ENCODE measurements at places on chromosomes 6 and 20. TPM values are rescaled to one million over a fixed set of nuclear protein-coding genes. Genes with fewer than 3 reads are reported as not detected.
A peak's percentile ranks its signal among the peaks of the same experiment; 100 is the strongest.

B3GAT2 gene
- total RNA-seq, result 0.08 TPM

EDN1 gene
- total RNA-seq, result 8.3 TPM

LATS1 gene
- total RNA-seq, result 25.3 TPM

GRCh38 chr6:170155464-170156196 is 135.2 kb downstream of the DLL1 start:
- no peak for DNase-seq

- DNase-seq, result no peak
These were observed 96.3 kb downstream of the FHL5 start for GRCh38 chr6:96659084-96659845.

DNA sequence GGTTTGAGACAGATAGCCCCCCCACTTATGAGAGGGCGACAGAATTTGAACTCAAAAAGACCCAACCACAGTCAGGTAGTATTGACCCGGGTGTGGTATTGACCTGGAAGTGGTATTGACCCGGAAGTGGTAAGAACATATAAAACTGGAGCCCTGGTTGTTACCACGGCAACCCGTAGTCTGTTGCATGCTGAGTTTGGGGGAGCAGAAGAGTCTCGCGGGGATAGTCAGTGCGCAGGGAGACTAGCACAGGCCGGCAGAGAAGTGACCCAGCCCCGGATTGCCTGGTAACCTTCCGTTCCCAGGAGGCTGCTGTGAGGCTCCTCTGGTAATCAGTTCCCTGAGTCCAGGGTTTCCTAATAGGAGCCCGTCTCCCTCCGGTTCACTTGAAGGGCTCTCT is 96.2 kb downstream of the SNX5 start:
- no peak for DNase-seq

GRCh38 chr6:24408719-24409410 is 6.1 kb downstream of the MRS2 start:
- no peak for DNase-seq

- DNase-seq, result peak; percentile 79
These were observed 113.8 kb downstream of the TAF4 start for GRCh38 chr20:61951695-61952533.

- no peak for DNase-seq
These were observed 129.7 kb downstream of the SNX5 start for GRCh38 chr20:17838921-17839320.

DNA sequence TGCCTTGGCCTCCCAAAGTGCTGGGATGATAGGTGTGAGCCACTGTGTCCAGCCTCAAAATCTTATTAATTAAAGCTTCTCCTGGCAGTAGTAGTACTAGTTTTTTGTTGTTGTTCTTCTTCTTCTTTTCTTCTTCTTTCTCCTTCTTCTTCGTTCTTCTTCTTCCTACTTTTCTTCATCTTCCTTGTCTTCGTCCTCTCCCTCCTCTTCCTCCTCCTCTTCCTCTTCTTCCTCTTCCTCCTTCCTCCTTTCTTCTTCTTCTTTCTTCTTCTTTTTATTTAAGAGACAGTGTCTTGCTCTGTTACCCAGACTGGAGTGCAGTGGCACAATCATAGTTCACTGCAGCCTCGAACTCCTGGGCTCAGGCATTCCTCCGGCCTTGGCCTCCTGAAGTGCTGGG is 17.2 kb upstream of the DEK start:
- DNase-seq, result no peak

- no peak for DNase-seq
These were observed 309.7 kb downstream of the SLC35F1 start for GRCh38 chr6:118216751-118217150.

DNA sequence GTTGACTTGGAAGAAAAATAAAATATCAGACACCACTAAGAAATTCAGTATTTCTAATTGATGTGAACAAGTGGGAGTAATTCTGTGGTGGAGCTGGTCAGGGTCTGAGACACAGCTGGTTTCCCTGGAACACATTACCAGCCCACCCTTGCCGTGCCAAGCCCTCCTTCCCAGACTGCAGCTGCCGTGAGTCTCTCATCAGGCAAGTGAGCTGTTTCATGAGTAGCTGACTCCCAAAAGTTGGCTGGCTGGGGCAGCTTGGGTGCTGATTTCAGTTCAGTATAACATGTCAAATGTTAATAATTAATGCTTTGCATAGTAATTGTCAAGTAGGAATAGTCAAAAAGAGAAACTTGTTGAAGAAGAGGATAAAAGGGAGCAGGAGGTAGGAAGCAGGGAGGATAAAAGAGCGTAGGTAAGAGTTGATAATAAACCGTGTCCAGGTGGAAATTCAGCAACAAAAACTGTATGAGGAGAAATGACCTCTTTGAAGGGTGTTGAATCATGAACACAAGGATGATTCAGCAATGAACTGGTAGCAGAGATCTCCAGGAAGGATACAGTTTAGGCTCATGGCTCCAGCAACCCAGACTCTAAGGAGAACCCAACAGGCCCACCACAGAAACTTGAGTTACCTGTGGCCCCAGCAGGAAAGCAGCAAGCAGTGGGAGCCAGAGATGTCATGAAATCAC is 110.9 kb upstream of the SSTR4 start:
- no peak for DNase-seq

DNA sequence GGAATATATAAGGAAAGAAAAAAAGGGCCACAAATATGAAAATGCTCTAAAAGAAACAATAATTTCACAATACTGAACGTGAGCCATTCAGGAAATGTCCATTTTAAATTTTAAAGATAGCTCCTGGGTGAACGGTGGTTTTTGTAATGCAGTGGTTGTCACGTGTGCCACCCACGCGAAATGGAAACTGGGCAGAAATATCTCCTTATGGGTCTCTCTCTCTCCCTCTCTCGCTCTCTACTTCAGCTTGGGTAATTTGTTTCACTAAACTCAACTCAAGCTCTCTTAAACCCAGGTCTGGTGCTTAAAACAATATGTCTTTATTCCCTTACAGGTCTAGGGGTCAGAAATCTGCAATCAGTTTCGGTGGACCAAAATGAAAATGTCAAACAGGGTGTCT is 150.8 kb downstream of the OR2B2 start:
- DNase-seq, result no peak

- no peak for DNase-seq
These were observed 6.0 kb upstream of the PRL start for GRCh38 chr6:22302838-22303237.

- no peak for DNase-seq
These were observed 87.0 kb downstream of the DHX35 start for GRCh38 chr20:39049148-39049547.

DNA sequence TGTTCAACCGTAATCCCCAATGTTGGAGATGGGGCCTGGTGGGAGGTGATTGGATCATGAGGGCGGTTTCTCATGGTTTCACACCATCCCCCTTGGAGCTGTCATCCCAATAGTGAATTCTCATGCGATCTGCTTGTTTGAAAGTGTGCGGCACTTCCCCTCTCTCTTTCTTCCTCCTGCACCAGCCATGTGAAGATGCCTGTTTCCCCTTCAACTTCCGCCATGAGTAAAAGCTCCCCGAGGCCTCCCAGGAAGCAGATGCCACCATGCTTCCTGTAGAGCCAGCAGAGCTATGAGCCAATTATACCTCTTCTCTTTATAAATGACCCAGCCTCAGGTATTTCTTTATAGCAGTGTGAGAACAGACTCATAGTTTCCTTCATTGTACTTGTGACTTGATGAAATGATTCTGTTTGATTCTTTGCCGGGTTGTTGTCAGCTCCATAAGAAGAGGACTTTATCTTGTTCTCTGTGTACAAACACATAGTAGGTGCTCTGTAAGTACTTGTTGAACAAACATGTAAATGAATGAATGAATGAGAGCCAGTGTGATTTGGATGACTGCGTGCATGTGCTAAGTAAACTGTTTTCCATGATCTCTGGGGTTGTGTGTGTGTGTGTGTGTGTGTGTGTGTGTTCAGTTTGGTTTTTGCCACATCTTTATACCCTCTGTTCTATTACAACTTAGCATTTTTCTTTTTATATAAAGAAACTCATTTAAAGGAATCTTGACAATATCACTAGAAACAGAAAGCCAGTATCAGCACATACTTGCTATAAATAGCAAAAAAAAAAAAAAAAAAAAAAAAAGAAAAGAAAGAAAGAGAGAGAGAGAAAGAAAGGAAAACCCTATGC is 22.5 kb upstream of the PTGIS start:
- DNase-seq, result no peak

- DNase-seq, result no peak
These were observed 22.3 kb upstream of the THEMIS start for GRCh38 chr6:127923135-127923534.

- DNase-seq, result no peak
These were observed 317.0 kb downstream of the ZFAND3 start for GRCh38 chr6:38136547-38136946.

GRCh38 chr20:49496553-49497397 is 14.3 kb upstream of the KCNB1 start:
- DNase-seq, result no peak

GRCh38 chr6:33211136-33211535 is 2.8 kb downstream of the RING1 start:
- no peak for DNase-seq

DNA sequence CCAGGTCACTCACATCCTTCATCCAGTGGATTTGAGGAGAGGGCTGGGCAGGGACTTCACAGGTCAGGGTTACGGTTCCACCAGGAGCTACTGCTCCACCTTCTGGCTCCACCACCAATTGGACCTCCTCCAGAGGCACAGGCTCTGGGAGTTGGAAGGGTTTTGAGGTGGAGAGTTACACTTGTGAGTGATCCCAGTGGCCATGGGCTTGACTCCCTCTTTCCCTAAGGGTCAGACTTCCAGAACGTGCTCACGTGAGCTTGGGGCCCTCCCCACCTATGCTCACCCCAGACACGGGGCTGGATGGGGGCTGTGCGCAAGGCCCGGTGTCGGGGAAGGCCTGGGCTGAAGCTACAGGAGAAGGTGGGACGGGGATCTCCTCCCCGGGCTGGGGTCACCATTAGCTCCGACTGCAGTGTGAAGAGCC is 1.5 kb downstream of the AGER start:
- no peak for DNase-seq

Measured in endothelial cell (in vitro differentiated cells).